ENCODE measurements at places on chromosomes 2 and 18.

DNA sequence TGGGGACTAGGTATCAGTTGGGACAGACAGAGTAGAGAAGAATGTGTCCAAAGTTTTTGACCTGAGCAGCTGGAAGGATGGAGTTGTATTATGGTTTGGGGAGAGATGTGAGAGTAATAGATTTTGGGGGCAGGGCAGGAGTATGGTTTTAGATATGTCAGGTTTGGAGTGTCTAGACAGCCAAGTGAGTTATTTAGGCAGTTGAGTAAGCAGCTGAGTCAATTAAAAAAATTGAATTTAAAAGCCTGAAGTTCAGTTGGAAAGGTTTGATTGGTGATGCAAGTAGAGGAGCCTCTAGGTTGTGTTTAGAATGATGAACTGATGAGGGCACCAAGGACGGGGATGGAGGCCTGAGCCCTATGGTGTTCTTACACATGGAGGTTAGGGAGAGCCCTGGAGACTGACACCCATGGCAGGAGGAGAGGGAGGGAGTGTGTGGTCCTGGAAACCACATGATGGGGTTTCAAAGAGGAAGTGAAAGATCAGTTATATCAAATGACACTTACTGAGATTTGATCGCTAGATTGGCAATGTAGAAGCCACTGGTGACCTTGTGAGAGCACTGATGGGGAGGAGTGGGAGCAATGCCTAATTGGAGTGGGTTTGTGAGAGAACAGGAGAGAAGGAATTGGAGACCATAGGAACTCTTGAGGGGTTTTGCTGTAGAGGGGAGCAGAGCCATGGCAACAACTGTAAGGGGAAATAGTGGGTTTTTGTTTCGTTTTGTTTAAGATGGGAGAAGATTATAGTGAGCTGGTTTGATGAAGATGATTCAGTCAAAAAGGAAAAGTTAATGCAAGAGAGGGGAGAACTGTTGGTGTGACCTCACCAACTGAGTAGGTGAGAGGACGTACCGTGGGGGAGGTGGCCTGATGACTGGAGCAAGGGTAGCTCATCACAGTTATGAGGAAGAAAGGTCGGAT lies 10.3 kb downstream of the ITGA6 start:
- peak; percentile 40 for DNase-seq

GRCh38 chr2:147469471-147469870 lies 375.4 kb upstream of the ACVR2A start:
- DNase-seq: no peak

- no peak for DNase-seq
Observed at GRCh38 chr2:190698895-190699294, 50.0 kb downstream of the NAB1 start.

DNA sequence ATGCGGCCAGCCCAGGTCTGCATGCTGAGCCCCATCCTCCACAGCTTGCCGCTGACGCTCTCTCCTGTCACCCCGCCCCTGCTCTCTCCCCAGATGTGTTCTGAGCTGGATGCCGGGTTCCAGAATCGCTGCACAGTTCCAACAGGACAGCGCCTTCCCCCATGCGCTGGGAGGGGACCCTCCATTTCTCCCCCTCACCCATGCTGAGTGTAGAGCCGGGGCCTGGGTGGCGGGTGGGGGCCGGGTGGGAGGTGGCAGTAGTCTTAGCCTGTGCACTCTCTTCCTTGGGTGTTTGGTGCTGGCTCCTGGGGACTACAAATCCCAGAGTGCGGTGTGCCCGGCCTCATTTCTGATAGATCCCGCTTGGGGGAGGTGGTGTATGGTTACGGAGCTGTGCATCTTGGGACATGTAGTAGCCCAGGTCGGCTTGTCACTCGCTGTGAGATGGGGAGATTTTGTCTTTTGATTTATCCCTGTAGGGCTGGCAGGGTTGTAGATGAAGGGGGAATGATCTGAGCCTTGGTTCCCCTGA lies 6.8 kb downstream of the DNAJB2 start:
- peak; percentile 64 for DNase-seq

DNA sequence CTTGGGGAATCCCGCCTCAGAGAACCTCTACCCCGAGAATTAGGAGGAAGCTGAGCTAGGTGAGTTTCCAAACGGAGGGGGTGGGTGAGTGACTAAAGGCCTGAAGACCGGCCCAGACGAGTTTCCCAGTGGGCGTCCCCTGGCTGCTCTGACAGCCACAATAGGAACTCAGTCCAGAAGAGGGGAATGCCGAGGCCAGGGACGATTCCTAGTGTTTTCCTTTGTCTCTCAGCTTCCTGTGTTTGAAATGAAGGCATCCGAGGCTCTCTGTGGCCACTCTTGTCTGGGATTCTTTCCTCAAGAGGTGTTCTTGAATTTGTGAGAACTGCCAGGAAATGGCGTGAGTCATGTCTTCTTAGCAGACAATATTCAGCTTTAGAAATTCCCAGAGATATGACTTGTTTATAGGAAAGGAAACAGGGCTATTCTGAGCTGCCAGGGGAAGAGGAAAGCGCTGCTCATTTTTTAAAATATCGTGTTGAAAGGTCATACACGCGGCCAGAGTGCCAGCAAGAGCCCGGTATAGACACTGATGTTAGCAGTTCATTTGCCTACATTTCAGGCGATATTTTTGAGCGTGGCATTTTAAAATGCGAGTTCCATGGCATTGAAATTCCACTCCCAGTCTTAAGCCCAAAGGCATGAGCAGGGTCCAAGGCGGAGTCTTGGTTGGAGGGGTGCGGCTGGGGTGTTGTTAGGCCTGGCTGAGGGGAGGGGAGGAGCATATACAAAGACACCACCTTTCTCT lies 169.1 kb upstream of the KLF7 start:
- no peak for DNase-seq

- no peak for DNase-seq
Observed at GRCh38 chr2:95041060-95041823, 15.7 kb downstream of the MAL start.

- DNase-seq: peak; percentile 8
Observed at GRCh38 chr2:106789185-106789584, 96.8 kb downstream of the ST6GAL2 start.

DNA sequence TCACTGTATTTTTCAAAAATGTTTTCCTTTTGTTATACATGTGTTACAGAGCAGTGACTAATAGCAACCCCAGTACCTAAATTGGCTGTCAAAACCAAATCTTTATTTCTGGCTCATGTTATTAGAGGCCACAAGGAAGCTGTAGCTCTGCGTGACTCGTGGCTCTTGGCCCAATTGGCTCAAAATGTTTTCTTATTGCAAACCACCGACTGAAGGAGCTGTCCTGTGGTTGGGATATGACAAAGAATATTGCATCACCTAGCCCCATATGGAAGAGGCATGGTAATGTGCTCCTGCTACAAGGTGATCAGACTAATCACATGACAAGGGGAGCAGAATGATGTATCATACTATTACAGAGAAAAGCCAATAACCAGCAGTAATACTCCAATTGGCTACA lies 1058.5 kb downstream of the CBLN2 start:
- DNase-seq: no peak

- DNase-seq: no peak
Observed at GRCh38 chr2:19256121-19256601, 102.3 kb downstream of the OSR1 start.

DNA sequence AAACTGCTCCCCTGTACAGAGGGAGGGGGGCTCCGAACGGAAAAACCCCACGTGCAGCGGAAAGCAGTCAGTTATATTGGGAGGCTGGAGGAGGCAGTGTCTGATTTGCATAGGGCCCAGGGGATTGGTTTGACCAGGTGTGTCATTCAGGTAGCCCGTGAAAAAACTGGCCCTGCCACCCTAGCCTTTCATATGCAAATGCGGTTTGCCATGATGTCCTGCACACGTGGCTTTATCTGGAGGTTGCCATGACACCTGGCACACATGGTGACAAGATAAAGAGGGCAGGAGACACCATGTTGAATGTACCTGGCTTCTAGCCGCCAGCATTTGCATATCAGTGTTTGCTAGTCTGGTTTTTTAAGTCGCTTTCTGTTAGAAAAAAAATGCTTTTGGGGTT lies 20.5 kb downstream of the SLC25A52 start:
- DNase-seq: no peak

DNA sequence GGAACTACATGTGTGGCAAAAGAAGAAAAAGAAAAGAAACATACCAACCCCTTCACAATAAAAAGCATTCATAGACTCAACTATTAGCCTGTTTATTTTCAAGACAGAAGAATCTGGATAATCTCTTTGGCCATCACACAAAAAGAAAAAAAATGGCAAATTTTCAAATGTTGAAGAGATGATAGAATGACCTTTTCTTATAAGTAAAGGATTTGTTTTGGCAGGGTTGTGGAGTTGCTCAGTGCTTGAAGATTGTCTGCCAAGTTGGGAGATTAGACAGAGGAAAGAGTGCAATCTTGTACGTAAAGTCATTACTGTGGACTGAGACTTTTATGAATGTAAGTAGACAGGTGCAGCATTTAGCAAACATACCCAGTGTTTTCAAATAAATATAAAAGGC lies 18.5 kb upstream of the FAM171B start:
- DNase-seq: no peak

DNA sequence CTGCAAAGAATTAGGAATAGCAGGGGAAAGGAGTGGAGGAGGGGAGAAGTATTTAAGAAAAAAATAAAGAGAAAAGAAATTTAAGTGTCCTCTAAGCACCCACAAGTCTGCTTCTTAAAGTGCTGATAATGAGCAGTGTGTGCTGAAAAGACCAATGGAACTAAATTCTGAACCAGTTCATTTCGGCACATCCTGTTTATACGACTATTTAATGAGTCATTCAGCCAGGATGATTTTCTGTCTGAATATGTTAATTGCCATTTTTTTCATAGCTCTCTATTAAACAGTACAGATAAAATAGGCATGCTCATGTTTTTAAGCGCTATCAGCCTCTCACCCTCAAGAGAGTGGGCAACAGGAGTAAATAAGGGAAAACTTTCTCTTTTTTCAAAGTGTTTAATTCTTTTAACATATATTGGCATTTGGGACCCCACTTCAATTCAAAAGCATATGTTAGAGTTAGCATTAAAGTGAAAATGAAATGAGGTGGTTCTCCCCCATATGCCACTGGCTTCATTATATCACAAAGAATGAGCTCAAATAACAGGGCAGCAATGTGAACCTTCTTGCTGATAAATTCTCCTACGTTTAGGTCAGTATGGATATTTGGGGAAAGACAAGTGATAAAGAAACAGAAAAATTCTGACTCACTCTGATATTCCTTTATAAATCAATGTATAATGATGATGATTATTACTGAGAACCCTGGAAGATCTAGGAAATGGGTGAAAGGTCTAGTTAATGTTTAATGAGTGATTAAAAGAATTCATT lies 87.5 kb downstream of the TCF4 start:
- DNase-seq: peak; percentile 15

GRCh38 chr18:3898861-3899613 lies 449.1 kb downstream of the TGIF1 start:
- no peak for DNase-seq

- no peak for DNase-seq
Observed at GRCh38 chr2:142893241-142893640, 15.8 kb downstream of the KYNU start.

DNA sequence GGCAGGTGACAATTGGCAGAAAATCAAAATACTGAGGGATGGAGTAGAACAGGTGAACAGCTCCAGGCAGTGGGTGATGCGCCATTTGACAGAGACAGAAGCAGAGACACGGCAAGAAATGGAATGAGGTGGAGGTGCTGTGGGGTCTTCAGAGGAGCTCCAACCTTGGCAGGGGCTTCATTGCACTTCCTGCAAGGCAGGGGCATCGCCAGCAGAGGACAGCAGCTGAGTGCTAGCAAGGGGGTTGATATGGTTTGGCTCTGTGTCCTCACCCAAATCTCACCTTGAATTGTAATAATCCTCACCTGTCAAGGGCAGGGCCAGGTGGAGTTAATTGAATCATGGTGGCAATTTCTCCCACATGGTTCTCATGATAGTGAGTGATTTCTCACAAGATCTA lies 42.8 kb downstream of the CCDC68 start:
- DNase-seq: no peak

GRCh38 chr2:67923696-67924095 lies 139.1 kb downstream of the C1D start:
- DNase-seq: peak; percentile 51

GRCh38 chr2:43462866-43463641 lies 132.8 kb downstream of the THADA start:
- no peak for DNase-seq

DNA sequence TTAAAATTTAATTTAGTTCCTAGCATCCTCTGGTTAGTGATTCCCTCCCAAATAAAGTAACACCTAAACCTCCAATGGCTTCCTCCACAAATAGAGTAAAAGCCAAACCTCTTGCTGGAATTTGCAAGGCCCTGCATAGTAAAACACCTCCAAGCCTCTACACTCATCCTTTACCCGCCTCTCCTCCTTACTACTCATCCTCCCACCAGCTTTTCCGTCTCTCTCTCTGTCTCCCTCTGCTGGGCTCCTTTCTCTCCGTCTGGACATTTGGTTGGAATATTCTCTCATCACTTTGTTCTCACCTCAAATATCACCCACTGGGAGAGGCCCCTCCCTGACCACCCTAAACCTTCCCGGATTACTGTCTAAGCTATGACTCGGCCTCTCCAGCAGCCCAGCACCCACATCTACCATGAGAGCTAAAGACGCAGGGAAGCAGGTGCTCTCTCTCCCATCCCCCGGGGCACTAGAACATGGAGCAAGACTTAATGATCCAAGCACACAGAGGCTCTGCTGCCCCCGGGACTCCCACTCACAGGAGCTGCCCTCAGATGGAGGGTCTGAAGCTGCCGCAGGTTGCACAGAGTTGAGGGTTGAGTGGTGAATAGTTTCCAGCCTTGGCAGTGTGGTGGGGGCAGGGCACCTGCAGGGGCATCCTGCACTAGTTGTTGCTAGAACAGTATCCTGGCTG lies 167.2 kb downstream of the FBXO15 start:
- no peak for DNase-seq

GRCh38 chr2:163953390-163953907 lies 217.6 kb upstream of the FIGN start:
- no peak for DNase-seq

GRCh38 chr2:173571887-173572680 lies 217.4 kb downstream of the CDCA7 start:
- DNase-seq: no peak

- no peak for DNase-seq
Observed at GRCh38 chr2:38925982-38926381, 36.3 kb downstream of the ARHGEF33 start.

- peak; percentile 11 for DNase-seq
Observed at GRCh38 chr18:70059684-70060083, 112.0 kb upstream of the CD226 start.

GRCh38 chr2:68948710-68949109 lies 4.0 kb downstream of the GKN2 start:
- DNase-seq: no peak

- no peak for DNase-seq
Observed at GRCh38 chr2:200353874-200354273, 47.4 kb downstream of the SPATS2L start.

GRCh38 chr2:100285691-100286090 lies 36.6 kb downstream of the LONRF2 start:
- DNase-seq: no peak

DNA sequence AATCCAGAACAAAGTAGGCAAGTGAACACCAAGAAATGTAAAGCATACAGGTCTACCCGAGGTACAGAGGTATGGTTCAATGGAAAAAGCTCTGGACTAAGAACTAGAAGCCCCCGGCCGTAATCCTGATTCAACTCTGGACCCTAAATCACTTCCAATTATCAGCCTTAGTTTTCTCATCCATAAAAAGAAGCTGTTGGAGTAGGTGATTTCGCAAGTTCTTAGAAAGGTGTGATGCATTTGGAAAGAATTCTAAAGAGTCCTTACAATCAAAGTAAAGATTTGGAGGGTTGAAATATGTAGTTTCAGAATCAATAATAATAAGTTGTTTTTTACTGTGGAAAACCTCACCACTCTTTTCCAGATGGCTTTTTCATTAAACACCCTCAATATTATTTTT lies 622.1 kb upstream of the ID2 start:
- DNase-seq: no peak

- peak; percentile 14 for DNase-seq
Observed at GRCh38 chr2:144671695-144672455, 152.0 kb upstream of the ZEB2 start.

All from hematopoietic multipotent progenitor cell treated with erythropoietin and hydrocortisone succinate and interleukin-3 and kit ligand, for 6 days (in vitro differentiated cells).